ENCODE measurements at places on chromosomes 7 and 10. TPM values are rescaled to one million over a fixed set of nuclear protein-coding genes. Genes with fewer than 3 reads are reported as not detected.

Gene CD36
- total RNA-seq = 0.50 TPM

- peak; percentile 85 for DNase-seq
These were observed 49.8 kb downstream of the STK31 start for GRCh38 chr7:23759671-23760391.

- no peak for DNase-seq
These were observed 20.7 kb downstream of the VSTM4 start for GRCh38 chr10:49094646-49095045.

Gene GNG11
- total RNA-seq = under 0.01 TPM

- DNase-seq = no peak
These were observed 75.9 kb upstream of the MAGI2 start for GRCh38 chr7:79529214-79529880.

Gene C10orf71
- not detected for total RNA-seq

GRCh38 chr10:106935978-106936451 is 228.5 kb downstream of the SORCS1 start:
- DNase-seq = no peak

DNA sequence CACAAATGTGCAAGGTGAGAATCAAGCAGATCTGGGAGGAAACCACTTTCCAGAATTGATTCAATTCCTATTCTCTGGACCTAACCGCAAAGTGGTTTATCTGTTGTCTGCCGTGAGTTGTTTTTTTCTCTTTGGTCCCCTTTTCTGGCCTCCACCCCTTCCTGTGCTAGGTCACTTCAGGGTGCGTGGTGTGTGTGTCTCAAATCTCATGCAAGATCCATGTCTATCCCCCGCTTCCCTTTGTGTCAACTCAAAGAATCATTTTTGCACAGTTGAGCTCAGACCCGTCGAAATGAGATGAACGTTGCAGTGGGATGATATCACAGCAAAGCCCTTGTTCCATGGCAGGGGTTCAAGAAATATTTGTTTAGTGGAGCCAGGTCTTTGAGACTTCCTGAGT is 184.5 kb downstream of the GATA3 start:
- no peak for DNase-seq

Gene INPP5F
- 19.3 TPM for total RNA-seq

DNA sequence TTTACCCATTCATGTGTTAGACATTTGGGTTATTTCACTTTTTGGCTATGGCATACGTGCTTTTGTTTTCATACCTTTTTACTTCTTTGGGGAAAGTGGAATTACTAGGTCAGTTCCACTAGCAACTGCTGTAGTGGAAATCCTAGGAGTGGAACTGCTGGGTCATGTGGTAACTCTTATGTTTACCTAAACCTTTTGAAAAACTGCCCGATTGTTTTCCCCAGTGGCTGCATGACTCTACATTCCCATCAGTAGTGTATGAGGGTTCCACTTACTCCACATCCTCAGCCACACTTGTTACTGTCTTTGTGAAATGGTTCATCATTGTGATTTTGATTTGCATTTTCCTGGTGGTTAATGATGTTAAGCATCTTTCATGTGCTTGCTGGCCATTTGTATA is 82.3 kb downstream of the TAX1BP1 start:
- no peak for DNase-seq

Gene MYH16
- total RNA-seq = under 0.01 TPM

DNA sequence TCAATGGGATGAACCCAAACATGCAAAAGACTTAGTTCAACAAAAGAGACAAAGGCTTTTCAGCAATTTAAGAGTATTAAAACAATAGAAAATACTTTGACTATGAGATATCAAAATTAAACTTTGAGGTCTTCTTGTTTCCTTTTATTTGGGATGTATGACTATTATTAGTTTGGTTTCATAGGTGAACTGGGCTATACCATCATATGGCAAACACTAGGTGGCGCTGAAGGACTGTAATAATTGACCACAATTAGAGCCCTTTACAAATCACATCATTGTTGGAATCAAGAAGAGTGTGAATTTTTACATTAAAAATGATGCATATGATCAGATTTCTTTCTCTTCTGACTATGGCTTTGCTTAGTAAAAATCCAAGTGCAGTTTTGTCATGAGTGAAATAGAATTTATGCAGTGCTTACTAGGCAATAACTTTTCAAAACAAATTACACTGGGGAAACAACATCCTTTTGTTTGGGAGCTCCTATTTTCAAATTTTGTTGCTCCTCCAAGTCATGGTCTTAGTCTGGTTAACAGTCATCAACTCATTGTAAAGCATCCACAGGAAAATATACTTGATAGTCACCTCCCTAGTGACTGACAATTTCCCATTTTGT is 14.7 kb upstream of the NXPH1 start:
- peak; percentile 30 for DNase-seq

DNA sequence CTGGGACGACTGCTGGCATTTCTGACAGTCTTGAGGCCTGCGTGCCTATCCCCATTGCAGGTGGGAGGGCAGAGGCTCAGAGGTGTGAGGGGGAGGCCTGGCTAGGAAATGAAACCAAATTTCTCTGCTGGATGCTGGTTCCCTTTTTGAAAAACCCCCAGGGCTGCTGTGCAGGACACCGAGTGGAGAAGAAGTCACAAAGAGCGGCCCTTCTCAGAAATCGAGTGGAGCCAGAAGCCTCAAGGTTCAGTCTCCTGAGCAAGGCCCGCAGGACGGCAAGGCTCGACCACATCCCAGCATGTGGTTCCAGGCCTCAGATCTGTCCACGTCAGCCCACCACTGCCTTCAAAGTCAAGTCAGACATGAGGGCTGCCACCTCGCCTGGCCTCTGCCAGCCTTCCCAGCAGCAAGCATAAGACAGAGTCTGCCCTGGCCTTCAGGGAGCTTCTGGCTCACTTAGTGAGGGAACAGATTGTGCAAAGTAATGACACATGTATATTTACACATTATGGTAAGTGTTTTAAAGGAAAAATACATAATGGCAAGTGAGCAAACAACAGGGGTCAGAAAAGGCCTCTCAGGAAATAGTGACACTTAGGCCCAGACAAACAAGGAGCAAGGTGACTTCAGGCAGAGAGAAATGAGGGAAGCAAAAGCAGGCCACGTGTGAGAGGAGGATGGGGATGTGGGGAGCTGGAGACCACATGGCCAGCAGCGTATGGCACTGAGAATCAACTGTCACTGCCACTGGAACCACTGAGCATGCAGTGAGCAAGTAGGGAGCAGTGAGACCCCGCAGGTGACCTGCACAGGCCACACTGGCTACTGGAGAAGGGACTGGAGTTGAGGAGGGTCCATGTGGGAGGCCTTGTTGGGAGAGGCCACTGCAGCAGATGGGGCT is 86.7 kb downstream of the ARHGAP22 start:
- no peak for DNase-seq

- no peak for DNase-seq
These were observed 30.8 kb upstream of the SCIN start for GRCh38 chr7:12539681-12540080.

DNA sequence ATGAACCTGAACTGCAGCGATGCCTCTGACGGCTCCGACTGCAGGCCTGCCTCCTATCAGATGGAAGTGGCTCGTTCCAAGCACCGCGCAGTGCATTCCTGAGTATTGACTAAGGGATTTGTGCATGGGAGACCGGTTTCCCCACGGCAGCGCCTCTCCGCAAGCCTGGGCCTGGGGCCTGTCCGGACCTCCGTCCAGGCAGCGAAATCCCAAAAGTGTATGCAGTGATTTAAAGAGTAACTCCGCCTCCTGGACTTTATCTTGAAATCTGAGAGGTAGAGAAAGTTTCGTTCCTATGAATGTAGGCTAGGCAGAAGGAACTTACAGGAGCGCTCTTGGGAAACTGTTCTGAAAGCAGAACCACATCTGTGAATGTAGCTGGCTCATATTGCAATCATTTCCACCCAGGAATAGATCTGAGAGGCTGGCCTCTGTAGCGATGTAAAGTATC is 106.2 kb upstream of the CELF2 start:
- DNase-seq = peak; percentile 77

GRCh38 chr7:31000161-31000693 is 36.5 kb downstream of the GHRHR start:
- DNase-seq = no peak

Gene SFRP5
- total RNA-seq = not detected

Gene POP7
- total RNA-seq = 52.2 TPM

DNA sequence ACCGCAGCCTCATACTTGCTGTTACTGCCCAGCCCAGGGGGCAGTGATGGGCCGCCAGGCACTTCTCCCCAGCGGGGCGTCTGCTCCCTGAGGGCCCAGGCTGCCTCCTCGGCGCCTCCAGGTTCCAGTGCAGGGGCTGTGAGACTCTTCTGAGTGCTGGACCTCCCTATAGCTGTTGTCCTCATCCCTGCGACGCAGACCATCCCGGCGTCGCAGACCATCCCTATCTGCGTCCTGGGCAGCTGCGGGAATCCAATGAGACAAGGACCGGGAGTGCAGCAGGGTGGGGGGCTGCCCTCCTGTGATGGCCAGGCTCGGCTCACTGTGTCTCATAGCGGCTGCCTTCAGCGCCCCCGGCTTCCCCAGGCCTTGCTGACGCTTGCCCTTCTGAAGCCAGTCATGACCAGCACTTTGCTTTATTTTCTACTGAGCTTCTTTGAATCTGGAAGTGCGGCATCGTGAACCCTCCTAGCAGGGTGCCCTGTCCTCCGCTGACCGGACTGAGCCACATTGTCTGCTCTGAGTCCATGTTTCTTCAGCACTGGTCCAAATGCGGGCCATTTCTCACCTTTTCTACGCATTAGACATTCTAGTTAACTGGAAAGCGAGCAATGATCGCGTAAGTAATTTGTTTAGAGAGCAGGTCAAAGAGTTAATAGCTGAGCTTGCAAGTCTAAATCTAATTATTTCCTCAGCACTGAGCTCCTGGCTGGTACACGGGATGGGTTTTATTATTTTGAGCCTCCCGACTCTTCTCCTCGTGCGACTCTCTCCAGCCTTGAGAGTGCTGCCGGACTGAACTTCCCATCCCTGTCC is 339.5 kb downstream of the WDR37 start:
- no peak for DNase-seq

Gene CH25H
- 0.17 TPM for total RNA-seq

Gene GNGT1
- total RNA-seq = not detected

DNA sequence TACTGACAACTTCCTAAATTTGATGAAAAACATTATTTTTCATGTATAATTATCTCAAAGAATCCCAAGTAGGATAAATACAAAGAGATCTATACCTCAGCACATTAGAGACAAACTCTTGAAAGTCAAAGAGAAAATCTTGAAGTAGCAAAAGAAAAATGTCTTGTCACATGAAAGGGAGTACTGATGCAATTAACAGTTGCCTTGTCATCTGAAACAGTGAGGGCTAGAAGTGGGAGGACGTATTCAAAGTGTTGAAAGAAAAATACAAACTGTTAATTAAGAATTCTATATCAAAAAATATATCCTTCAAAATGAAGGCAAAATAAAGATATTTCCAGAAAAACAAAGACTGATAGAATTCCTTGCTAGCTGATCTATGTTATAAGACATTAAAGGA is 35.5 kb upstream of the ARHGAP22 start:
- DNase-seq = no peak

DNA sequence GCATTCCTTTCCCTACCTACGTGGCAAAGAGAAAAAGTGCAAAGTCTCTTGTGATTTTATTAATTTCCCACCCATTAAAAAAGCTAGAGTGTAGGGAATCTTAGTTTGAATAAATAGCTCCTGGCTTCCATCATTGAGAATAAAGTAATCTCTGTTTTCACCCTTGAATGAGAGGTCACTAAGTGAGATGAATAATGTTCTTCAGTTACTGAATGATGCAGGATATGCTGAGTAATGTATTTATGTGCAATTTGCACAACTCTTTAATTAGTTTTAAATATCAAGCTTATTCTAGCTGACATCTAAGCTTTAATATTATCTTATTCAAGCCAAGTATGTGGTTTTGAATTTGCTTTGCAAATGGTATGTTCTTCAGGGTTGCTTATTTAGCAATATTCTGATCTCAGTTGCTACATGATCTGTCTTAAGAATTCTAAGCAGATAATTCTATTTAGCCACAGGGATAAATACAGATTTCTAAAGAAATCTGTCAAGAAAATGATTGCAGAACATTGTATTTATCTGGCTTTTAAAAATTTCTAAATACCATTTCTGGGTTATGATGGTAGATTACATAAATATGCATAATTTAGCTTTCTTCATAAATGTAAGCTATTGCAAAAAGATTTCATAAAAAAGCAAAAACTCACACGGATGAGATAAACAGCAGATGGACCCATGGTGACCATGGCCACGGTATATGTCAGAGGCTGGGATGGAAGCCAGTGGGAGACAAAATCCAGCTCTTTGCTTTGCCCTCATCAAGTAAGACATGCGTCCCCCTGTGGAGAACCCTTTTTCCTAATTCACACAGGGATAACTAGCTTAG is 141.0 kb downstream of the MACC1 start:
- DNase-seq = no peak

DNA sequence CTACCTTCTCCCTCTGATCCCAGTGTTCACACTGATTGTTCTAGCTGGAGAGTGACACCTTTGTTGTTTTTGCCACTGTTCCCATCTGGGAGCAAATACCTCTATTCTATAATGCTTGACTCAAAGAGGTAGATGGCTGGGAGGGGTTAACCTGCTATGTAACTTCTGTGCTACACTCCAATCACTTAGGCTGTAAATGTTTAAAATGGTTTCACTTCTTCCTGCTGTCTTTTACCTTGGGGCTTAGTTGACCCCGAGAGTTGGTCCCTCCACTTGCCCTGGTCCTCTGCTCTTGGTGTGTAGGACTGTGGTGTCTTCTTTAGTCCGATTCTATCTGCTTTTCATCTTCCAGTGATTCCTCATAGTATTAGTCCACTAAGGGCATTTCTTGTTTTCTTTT is 22.3 kb downstream of the KLHDC10 start:
- no peak for DNase-seq

GRCh38 chr7:54349229-54349628 is 192.9 kb upstream of the VSTM2A start:
- peak; percentile 90 for DNase-seq

Gene ALOX5
- total RNA-seq = not detected

Gene DPCD
- 25.8 TPM for total RNA-seq

Gene ZNF727
- not detected for total RNA-seq

Gene AOC1
- total RNA-seq = not detected

All from mammary epithelial cell (primary cell).